ENCODE measurements at places on chromosomes 5 and 9.

DNA sequence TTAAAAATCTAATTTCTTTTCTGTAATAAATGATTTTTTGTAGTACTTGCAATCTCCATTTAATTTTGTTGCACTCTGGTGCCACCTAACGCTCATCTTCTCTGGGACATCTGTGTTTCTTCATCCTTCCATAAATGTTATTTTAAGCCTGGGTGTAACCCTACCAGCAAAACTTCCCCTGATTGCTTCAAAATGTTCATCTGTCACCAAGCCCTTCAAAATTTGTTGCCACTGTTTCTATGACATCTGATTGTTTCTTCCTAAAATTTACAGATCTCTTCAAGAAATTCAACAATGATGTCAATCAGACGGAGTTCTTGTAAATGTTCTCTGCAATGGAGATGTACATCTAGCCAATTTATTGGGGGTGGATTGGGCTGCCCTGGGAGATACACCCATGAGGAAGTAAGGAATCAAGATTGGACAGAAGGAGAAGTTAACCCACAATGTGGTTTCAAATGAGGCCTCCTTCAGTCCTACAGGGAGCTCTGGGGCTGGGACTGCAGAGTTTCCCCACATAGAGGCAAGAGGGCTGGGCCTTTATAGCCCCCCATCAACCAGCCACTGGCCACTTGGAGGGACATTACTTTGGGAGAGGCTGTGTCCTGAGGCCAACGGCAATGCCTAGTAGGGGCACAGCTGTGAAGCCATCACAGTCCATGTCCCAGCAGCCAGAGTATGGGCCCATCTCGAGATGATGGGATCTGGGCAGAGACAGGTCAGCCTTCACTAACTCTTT, 23.3 kb downstream of the MCTP1 start:
- no peak for DNase-seq

DNA sequence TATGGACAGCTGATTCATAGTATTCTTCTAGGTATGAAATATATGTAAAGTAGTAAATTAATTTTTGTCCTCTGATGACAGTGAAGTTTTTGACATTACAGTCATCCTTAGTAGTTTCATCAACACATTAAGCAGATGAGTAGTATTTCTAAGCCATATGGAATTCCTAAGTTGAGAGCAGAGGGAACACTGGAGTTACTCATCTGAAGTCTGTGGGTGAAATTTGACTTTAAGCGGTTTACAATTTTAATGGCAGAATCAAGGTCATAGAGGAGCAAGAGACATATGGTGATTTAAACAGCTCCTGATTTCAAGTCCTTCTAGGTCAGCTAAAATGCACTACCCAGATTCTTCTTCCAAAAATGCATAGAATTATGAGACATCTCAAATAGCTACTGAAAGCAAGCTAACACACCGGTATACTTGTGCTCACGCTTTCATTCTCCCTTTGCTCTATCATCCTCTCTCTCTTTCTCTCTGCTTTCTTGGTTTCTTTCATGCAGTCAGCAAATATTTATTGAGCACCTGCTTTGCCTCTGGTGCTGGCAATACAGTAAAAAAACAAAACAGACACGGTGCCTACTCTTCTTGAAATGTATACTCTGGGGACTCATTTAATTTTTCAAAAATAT, 235.9 kb downstream of the FER start:
- no peak for DNase-seq

- no peak for DNase-seq
These were observed 14.0 kb downstream of the COL27A1 start for GRCh38 chr9:114169029-114169951.

- no peak for DNase-seq
These were observed 189.8 kb upstream of the TRIM32 start for GRCh38 chr9:116497095-116497890.

DNA sequence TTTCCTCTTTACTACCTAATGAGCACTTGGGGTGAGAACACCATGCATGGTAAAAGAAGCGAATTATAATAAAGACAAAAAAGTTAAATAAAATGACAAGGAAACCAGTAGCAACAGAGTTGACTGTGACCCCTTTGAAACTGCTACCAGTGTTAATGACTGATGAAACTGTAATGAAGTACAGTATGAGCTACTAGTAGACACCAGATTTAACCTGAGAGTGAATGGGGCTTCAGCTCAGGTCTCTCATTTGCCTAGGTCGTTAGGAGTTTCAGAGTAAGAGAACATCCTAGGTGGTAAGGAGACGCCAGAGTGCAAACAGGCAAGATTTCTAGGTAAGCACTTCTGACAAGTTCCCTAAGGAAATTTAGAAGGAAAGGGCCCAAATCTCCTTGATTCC, 346.4 kb downstream of the BNC2 start:
- DNase-seq: no peak

DNA sequence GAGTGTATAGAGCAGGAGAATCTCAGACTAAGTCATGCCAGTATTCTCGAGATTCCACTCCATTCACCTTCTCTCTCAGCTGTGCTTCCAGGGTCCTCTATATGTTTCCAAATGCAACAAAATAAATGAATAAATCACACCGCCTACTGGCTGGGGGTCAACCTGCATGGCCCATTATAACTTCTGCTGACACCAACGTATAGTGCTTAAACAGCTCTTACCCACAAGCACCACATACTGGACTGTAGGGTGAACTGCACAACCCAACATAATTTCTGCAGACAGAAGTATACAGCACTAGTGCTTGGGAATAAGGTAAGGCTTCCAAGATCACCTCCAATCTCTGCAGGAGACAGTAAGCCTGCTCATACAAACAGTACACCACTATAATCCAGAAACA, 33.1 kb upstream of the HTR4 start:
- DNase-seq: no peak

- DNase-seq: no peak
These were observed 166.8 kb upstream of the MAP3K1 start for GRCh38 chr5:56648460-56649034.

GRCh38 chr9:23739753-23740152, 86.3 kb downstream of the ELAVL2 start:
- DNase-seq: no peak

DNA sequence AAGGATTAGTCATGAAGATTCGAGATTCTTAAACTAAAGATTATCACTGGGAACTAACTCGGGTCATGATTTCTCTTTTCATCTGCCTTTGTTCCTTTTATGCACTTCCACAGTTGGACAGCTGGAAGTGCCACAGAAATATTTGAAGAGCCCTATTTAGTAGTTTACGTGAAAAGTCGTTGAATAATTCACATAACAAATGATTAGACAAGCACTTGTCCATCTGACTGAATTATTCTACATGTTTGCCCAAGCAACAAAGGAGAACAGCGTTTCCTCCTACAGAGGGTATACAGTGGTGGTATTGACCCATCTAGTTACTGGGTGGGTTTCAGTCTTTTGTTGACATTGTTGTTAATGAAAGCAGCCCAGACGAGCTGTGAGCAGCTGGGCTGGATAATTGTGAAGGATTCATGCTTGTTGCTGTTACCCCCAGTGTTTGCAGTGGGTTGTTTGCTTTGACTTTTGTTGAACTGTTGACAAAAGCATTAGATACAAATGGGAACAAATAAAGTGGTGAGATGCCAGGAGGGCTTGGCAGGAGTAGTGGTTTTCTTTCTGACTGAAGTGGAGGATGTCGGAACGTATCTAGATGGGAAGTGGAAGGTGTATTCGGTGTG, 96.2 kb downstream of the TLE4 start:
- DNase-seq: no peak

Data from stimulated activated CD4-positive, alpha-beta T cell treated with anti-CD3 and anti-CD28 coated beads, Interleukin-1b, Interleukin-23, amount 100 ng/mL, for 1 hour (primary cell).